ENCODE measurements at places on chromosomes 3 and 15.

- DNase-seq: peak; percentile 8
Measured at GRCh38 chr15:78195735-78196201, 38.6 kb downstream of the ACSBG1 start.

GRCh38 chr3:185807445-185808068 lies 17.3 kb downstream of the IGF2BP2 start:
- no peak for DNase-seq

GRCh38 chr15:84898761-84899160 lies 14.3 kb downstream of the SLC28A1 start:
- no peak for DNase-seq

GRCh38 chr3:2993736-2994135 lies 116.4 kb downstream of the IL5RA start:
- DNase-seq: no peak

DNA sequence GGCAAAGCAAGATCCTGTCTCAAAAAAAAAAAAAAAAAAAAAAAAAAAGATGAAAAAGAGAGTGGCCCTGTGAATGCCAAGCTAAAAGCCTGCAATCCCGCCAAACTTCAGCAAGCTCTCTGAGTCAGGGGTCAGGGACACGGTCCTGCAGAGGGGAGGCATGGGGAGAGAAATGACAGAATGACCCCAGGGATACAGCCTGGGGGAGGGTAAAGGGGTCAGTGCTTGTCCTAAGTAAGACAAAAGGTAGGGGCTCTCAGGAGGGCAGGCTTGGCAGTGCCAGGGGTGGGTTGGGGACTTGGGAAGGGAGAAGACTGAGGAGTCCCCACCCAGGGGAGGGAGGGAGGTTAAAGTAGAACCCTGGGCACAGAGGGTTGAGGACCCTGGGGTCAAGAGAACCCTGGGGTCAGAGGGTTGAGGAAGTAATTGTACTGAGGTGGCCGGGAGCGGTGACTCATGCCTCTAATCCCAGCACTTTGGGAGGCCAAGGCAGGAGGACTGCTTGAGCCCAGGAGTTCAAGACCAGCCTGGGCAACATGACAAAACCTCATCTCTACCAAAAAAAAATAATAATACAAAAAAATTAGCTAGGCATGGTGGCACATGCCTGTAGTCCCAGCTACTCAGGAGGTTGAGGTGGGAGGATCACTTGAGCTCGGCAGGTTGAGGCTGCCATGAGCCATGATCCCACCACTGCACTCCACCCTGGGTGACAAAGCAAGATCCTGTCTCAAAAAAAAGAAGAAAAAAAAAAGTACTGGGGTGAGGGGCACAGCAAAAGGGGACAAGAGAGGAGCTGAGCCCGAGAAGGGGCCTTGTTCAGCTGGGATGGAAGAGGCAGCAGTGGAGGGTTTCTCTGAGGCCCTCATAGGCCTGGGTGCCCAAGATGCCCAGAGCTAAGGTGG lies 5.2 kb upstream of the SEMA3B start:
- no peak for DNase-seq

DNA sequence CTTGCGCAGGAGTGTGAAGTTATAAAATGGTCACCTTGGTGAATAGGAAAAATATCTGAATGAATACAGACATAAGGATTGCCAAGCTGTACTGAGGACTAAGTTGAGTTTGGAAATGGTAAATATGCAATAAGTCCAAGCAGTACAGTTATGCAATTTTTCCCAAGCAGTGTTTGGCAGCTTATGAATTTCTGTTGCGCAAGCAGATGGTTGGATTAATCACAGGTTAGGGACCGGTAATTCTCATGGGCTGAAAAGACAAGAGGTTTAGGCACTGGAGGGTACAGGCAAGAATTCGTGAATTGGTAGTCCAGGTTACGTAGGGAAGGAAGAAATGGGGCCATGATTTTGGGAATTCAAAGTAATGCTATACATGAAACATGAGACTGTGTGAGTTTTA lies 210.3 kb downstream of the RAP2B start:
- no peak for DNase-seq

DNA sequence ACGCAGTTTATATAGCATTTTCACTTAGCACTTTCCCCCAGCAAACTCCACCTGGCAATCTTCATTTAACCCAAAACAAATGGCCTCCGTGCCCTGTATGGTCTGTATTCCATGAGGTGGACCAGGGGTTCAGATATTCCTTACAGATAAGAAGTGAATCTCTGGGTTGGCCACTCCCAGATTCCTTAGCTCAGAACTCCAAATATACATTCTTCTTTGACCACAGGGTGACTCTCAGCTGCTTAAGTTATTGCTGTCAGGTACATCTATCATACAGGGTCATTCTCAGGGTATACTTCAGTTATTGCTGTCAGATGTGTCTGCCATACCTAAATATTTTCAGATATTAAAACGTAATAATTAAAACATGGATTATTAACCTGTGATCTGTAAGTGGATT lies 229.8 kb downstream of the TBL1XR1 start:
- DNase-seq: no peak

GRCh38 chr3:52268036-52268435 lies 10.4 kb downstream of the WDR82 start:
- DNase-seq: no peak

DNA sequence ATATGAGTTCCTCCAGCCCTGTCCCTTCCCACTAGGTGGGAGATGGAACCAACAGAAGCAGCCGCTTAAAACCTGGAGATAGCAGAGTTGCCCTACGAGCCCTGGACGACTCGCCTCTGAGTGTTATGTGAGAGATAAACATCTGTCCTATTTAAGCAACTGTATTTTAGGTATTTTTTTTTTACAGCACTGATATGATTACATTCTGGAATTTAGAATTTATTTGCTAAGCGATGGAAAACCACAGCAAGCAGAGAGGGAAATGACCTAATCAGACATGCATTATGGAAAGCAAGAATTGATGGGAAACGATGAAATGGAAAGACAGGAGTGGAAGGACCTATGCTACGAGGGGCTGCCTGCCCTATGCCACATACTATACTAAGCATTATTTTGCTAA lies 379.0 kb upstream of the IL12A start:
- DNase-seq: no peak

DNA sequence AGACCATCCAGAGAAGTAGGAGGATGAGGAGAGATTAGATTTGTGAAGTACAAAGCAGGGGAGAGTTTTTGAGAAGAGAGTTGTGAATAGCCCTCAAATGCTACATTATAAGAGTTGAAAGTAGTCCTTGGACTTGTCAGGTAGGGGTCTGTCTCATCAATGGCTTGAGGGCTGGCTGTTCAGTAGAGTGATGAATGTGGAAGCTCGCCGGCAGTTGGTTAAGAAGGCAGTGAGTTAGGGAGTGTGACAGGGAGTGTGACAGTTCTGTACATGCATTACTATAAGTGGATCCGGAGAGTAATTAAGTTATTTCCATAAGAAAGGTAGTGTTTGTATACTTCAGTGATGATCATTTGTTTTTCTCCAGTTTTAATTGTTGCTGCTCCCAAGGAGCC lies 32.5 kb downstream of the SLMAP start:
- DNase-seq: no peak

- no peak for DNase-seq
Measured at GRCh38 chr3:20083953-20084352, 43.7 kb downstream of the KAT2B start.

GRCh38 chr3:86388820-86389219 lies 602.1 kb downstream of the VGLL3 start:
- DNase-seq: no peak

GRCh38 chr15:88401251-88401995 lies 65.8 kb downstream of the MRPL46 start:
- DNase-seq: no peak

DNA sequence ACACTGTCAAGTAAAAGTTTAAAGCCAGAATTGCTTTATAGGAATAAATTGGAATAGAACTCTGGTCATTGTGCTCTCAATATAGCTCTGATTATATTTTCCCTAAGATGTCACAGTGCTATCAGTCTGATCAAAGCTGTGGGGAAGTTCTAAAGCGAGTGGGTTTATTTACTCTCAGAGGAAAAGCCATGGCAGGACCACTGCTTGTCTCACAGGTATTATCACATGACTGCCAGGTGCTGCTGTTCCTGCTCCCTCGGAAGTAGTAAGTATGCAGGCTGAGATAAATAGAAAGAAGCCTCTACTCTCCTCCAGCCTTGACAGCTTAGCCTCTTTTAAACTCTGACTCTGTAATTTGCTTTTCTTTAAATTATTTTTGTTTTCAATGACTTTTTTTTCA lies 49.1 kb upstream of the UTS2B start:
- DNase-seq: no peak

GRCh38 chr3:128313935-128314334 lies 152.8 kb downstream of the DNAJB8 start:
- no peak for DNase-seq

DNA sequence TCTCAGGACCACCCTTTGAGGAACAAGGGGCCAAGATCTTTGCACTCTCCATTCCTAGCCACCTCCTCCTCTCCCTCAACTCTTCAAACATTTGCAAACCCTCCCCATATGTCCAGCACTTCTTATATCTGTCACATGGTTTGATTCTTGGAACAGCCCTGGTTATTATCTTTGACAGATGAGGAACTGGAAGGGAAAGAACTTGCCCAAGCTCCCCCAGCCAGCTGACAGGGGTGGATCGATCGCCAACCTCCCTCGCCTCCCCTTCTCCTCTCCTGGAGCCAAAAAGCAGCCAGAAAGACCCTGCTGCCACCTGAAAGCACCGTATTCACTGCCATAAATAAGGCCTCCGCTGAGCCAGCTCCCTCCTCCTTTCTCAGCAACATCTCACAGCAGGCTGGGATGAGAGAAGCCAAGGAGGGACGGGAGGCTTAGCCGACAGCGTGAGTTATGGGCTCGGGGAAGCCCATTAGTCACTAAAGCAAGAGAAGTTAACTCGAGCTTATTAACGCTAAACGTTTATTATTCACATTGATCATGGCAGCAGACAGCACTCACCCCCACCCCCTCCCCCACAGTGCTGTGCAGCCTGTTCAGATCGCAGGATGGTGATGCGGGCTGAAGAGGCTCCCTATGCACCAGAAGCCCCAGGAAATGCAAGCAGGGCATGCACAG lies 22.2 kb upstream of the FGD5 start:
- DNase-seq: no peak

- no peak for DNase-seq
Measured at GRCh38 chr15:68464448-68465090, 32.6 kb upstream of the ITGA11 start.

GRCh38 chr3:126154391-126155279 lies 25.8 kb downstream of the ALDH1L1 start:
- DNase-seq: no peak

GRCh38 chr15:72971766-72972165 lies 80.5 kb upstream of the NEO1 start:
- DNase-seq: no peak

GRCh38 chr15:48888191-48888590 lies 10.3 kb downstream of the EID1 start:
- DNase-seq: no peak

DNA sequence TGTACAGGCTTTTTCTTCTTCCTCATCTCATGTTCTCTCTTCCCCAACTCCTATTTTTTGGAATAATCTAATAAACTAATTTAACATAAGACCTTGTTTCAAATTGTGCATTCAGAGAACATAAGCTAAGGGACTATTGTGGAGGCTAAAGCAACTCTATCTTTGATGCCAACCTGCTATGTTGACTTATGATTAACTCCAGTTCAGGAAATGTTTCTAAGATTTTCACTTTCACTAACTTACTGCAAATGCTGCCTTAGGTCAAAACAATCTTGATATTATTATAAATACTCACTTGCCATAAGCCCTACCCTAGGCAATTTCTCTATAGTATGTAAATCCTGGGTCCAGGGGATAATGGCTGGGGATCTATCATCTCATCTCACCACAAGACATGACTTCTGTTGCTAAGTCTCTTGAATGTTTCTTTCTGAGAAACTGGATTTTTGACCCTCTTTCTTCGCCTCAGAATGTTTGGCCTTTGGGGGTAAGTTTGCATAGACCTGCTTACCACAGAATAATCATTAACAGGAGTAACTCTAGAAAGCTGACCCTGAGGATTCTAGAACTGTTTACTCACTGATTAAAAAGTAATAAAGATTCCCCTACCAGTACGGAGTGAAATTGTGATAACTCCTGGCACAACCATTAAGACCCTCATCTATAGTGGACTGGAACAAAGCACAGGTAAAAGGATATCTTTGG lies 768.1 kb downstream of the GBE1 start:
- DNase-seq: no peak

GRCh38 chr3:7209098-7209497 lies 348.2 kb downstream of the GRM7 start:
- DNase-seq: no peak

GRCh38 chr3:56962206-56962605 lies 98.3 kb upstream of the SPATA12 start:
- DNase-seq: no peak

DNA sequence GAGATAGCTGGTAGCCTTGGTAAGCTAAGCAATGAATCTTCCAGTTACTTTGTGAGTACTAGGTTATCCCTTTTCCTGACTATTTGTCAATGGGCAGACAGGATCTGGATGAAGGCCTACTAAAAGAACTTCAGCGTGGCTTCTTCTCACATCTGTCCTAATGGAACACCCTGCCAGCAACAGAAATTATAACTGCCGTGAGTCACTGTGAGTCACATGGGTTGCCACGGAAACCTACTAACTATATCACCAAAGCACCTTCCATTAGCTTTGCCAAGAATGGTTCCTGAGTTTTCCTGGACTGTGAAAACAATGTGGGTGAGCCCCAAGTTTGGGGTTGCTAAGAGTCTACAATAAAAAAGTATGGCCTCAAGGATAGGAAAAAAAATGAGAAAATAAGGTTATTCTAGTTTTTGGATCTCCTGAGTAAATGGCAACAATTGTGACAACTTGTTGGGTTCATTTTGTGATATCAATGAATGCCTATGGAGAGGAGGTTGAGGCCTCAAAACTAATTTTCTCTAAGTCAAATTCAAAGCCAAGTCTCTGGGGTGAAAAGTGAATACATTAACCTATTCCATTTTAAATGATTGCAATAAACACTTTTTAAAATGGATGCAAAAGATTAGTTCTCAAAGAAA lies 195.1 kb upstream of the ICE2 start:
- no peak for DNase-seq

- no peak for DNase-seq
Measured at GRCh38 chr15:64685230-64685888, 90.0 kb downstream of the RBPMS2 start.

DNA sequence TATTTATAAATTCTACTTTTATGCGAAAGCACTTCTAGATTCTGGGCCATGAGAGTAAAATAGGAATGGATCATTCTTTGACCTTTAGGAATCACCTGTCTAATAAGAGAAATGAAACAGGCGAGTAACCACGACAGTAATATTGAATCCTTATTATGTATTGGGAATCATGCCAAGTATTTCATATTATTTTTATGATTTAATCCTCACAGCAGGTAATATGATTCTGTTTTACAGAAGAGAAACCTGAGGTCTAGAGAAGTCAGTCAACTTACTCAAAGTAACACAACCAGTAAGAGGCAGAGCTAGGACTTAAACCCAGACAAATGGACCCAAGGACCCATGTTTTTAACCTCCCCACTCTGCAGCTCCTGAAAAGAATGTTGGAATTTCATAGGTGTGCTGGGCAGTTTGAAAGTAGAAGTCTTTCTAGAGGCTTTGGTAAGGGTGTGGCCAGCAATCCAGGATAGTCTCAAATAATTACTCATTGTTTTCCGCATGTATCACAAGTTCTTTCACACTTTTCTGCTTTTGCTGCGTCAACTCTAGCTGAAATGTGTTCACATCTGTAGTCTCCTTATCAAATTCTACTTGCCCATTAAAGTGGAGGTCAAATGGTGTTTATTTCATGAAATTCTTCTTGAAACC lies 181.7 kb downstream of the TPRG1 start:
- DNase-seq: no peak

GRCh38 chr3:79729096-79729495 lies 38.7 kb downstream of the ROBO1 start:
- DNase-seq: no peak

GRCh38 chr3:3551981-3552380 lies 247.2 kb upstream of the LRRN1 start:
- no peak for DNase-seq

Measured in NCI-H1436 (cell line).